Left ventricle myocardium inferior (tissue), 1 donor: ENCODE measurements at places on chromosomes 7 and 10.
A peak's percentile ranks its signal among the peaks of the same experiment; 100 is the strongest.

DNA sequence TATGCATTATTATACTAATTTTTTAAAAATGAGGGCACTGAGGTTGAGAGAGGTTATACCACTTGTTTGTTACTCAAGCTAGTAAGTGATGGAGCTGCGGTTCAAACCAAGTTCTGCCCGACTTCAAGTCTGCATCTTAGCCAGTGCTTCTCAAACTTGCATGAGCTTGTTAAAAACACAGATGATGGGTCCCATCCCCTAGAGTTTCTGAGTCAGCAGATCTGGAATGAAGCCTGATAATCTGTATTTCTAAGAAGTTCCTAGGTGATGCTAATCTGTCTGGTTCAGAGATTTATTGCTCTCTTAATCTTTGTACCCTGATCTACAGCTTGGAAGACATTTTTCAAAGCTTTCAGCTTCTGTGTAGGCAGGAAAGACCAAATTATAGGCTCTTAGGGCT, 67.7 kb upstream of the CC2D2B start:
- no peaks in the 10 kb centered on the region for H3K27me3 ChIP-seq
- no peaks in the 10 kb centered on the region for H3K36me3 ChIP-seq
- H3K27ac ChIP-seq = no peak overlapping the region
- peaks cover 24% of the 10 kb centered on the region for H3K4me1 ChIP-seq
- no peak overlapping the region for H3K4me3 ChIP-seq
- no peak for DNase-seq

- H3K4me1 ChIP-seq = peaks cover 83% of the 10 kb centered on the region
- H3K36me3 ChIP-seq = no peaks in the 10 kb centered on the region
- DNase-seq = peak; percentile 94
- H3K27ac ChIP-seq = peak within 1 kb of the TSS; percentile 98
- H3K27me3 ChIP-seq = no peaks in the 10 kb centered on the region
Observed at GRCh38 chr7:123748734-123749536, at the start of gene WASL. Gene WASL, minus strand, starts transcription at chr7:123749003. Its CDS starts 269 bp downstream, at chr7:123748734.

DNA sequence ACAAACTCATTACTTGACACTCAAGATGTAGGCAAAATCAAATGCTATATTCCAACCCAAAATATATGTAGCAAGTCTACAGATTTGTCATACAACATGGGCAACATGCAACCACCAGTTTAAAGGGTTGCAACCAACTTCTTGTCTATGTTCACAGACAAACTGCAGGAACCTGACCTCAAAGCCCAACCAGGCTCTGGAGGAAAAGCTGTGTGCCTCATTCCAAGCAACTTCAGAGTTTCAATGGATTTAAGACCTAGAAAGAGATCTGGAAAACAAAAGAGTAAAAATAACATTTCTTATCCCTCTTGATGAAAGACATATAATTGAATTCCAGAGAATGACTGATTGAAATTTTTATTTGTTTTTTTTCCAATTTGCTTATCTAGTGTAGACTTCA, 300.5 kb upstream of the ETV1 start:
- no peak for DNase-seq
- no peaks in the 10 kb centered on the region for H3K4me1 ChIP-seq
- no peak overlapping the region for H3K4me3 ChIP-seq

GRCh38 chr10:33274096-33274785, 60.2 kb downstream of the NRP1 start:
- no peak for DNase-seq
- H3K4me1 ChIP-seq = peaks cover 100% of the 10 kb centered on the region
- peaks cover 34% of the 10 kb centered on the region for H3K36me3 ChIP-seq
- H3K4me3 ChIP-seq = peak overlapping the region; percentile 55
- no peaks in the 10 kb centered on the region for H3K27me3 ChIP-seq
- H3K27ac ChIP-seq = peak overlapping the region; percentile 93

- no peak overlapping the region for H3K4me3 ChIP-seq
- no peaks in the 10 kb centered on the region for H3K36me3 ChIP-seq
- H3K27ac ChIP-seq = no peak overlapping the region
- no peak for DNase-seq
- peaks cover 5% of the 10 kb centered on the region for H3K4me1 ChIP-seq
Observed at GRCh38 chr10:31832261-31832660, 96.4 kb downstream of the ARHGAP12 start.

DNA sequence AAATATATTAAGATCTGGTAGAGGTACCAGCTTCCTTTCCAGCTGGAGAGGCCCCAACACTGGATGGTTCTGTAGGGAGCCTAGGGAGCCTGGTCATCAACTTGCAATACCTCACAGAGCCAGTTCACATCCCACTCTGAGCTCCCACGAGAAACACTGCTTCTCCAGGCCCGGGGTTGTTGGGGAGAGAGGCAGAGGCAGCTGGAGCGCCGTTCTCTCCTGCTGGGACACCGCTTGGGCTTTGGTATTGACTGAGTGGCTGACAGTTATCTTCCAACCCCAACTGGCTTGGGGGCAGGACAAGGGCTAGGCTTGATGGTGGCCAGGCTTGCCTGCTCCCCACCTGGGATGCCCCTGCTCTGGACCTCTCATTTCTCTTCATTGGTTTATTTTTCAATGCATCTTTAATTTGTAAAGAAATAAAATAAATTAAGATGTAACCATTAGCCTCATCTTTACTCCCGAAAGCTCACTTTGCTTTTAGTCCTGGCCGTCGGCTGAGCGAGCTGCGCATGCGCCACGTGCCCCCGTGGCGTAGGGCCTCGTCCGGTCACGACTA, 10.0 kb upstream of the CHCHD1 start:
- DNase-seq = peak; percentile 91
- H3K27me3 ChIP-seq = no peaks in the 10 kb centered on the region
- H3K27ac ChIP-seq = peak overlapping the region; percentile 99

GRCh38 chr7:2993868-2994267, 49.8 kb downstream of the CARD11 start:
- H3K27me3 ChIP-seq = peaks cover 9% of the 10 kb centered on the region
- no peak overlapping the region for H3K27ac ChIP-seq
- no peak overlapping the region for H3K4me3 ChIP-seq
- H3K36me3 ChIP-seq = no peaks in the 10 kb centered on the region

GRCh38 chr10:35342183-35342753, 6.0 kb downstream of the CCNY start:
- H3K27ac ChIP-seq = no peak overlapping the region
- DNase-seq = no peak
- H3K4me1 ChIP-seq = peaks cover 93% of the 10 kb centered on the region
- no peak overlapping the region for H3K4me3 ChIP-seq
- no peaks in the 10 kb centered on the region for H3K27me3 ChIP-seq

DNA sequence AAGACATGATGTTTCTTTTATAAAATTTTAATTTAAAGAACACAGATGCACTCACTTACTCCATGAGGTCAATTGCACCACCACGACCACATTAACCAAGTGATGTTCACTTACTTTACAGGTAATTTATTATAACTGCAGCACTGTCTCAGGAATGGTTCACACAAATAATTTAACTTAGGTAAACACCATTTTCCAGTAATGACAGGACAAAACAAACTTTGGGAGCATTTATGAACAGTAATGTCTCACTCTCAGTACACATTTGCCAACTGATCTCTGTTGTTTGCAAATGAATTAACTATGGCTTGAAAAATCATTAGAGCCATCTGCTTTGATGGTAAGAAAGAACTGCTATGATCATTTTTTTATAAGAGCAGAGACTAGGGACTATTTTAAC, 150.4 kb downstream of the ETV1 start:
- H3K27ac ChIP-seq = no peak overlapping the region
- H3K27me3 ChIP-seq = no peaks in the 10 kb centered on the region
- H3K36me3 ChIP-seq = no peaks in the 10 kb centered on the region
- H3K4me3 ChIP-seq = no peak overlapping the region
- no peaks in the 10 kb centered on the region for H3K4me1 ChIP-seq

DNA sequence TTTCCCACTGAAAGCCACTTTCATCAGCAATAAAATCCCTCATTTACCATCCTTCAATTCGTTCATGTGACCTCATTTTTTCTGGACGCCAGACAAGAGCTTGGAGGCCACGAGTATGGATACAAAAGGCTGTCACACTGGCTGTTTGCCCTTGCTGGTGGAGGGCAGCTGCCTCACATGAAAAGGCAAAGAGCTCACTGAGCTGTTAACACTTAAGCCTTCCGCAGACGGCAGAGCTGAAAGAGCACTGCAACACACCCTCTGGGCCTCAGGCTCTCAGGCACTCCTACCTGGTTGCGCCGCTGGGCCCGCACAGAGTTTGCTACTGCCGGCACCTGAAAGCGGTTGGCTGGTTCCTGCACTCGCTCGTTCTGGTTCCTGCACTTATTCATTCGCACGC, 193.5 kb downstream of the CFTR start:
- no peaks in the 10 kb centered on the region for H3K4me1 ChIP-seq
- H3K27me3 ChIP-seq = peaks cover 10% of the 10 kb centered on the region
- no peaks in the 10 kb centered on the region for H3K36me3 ChIP-seq
- no peak overlapping the region for H3K4me3 ChIP-seq
